DMS 273 treated with DMSO at 0.1 percent for 48 hours (cell line): ENCODE measurements at places on chromosomes 2 and 18.
A peak's percentile ranks its signal among the peaks of the same experiment; 100 is the strongest.

GRCh38 chr2:118614841-118615271, 232.6 kb downstream of the EN1 start:
- DNase-seq, result no peak

DNA sequence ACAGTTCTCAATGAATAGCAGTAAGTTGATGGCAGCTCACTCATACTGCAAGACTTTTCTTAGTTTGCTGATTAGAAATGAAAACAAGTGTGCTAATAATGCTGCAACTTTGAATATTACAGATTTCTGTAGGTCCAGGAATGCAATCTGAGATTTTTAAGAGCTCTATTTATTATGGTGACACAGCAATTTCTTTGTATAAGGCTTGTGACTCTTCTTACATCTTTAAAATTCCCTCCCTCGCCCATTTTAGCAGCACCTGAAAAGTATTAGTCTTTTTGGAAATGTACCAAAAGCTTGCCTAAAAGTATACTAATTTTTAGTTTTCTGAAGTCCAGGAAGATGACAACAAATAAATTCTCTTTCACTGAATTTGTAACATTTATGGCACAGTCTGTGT, 4.4 kb upstream of the HTR2B start:
- DNase-seq, result no peak

GRCh38 chr2:124501575-124502152, 476.6 kb downstream of the CNTNAP5 start:
- DNase-seq, result no peak

DNA sequence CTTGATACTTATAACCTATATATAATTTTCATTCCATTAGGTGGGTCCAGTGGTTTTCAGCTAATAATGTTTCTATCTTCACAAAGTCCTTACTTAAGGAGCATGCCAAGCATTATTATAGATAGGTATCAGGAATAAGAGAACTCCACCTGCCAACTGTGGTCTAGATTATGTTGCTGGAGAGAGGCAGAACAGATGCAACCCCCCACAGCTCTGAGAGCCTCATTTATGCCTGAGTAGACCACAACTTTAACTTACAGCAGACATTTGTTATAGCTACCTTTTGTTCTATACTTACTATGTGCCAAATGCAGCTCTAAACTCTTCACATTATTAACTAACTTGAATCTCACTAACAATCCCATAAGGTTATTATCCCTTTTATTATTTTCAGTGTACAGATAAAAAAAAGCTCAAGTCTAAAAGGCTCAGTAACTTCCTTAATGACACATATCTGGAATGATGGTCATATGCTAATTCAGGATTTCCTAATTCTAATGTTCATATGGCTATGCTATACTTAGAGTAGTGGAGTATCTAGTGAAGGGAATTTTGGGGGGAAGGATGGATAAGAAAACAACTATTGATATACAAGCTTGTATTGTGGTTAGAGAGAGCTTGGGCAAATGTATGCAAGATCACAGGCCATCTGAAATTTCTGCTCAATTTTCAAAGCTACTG, 119.1 kb upstream of the RND3 start:
- peak; percentile 47 for DNase-seq

- no peak for DNase-seq
These were observed 119.5 kb downstream of the COL6A3 start for GRCh38 chr2:237294460-237294859.

GRCh38 chr2:25332571-25332970, 9.2 kb downstream of the DNMT3A start:
- DNase-seq, result no peak

- no peak for DNase-seq
These were observed 101.5 kb upstream of the GPC1 start for GRCh38 chr2:240333985-240334384.

- DNase-seq, result no peak
These were observed 109.0 kb upstream of the MSH2 start for GRCh38 chr2:47293976-47294375.

- no peak for DNase-seq
These were observed 164.7 kb downstream of the ALPK2 start for GRCh38 chr18:58464104-58464625.

GRCh38 chr18:68438983-68439382, 275.9 kb downstream of the TMX3 start:
- DNase-seq, result no peak

- no peak for DNase-seq
These were observed 833 bp downstream of the EPB41L5 start for GRCh38 chr2:120013597-120014223.

GRCh38 chr2:1742681-1743395, 1.5 kb downstream of the PXDN start:
- peak; percentile 13 for DNase-seq

DNA sequence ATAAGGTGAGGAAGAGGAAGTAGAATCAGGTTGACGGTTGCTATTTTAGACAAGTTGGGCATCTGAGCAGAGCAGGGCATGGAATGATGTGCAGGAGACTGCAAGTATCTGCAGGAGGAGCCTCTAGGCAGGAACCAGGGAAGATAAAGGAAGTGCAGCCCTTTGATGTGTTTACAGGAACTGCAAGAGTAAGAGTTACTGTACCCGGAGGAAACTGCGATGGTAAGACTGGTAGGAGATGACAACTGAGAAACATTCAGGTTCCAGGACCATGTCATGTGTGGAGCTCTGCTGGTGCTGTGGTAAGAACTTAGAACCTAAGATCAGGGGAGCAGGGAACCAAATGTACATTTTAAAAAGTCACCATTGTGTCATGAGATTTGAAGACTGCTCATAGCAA, 134.3 kb upstream of the STON1 start:
- no peak for DNase-seq

DNA sequence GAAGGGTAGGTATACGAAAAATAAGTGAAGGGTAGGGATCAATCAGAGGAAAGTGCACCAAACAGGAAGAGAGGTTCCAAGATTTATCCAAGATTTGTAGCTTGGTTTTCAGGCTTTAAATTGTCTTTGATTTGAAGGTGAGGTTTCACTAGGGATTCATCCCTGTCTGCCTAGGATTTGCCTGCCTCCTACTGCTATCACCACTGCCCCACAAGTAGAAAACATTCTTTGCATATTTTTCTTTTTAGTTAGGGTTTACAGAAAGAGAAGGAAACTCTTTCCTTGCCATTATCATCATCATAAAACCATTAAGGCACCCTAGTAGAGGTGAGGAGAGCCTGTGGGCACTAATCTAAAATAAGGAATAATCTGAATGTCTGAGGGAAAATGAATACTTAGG, 45.8 kb upstream of the TANC1 start:
- DNase-seq, result no peak

GRCh38 chr2:111667542-111668273, 216.3 kb downstream of the ANAPC1 start:
- DNase-seq, result no peak

- no peak for DNase-seq
These were observed 238.3 kb upstream of the RAB6C start for GRCh38 chr2:129741165-129741564.

- DNase-seq, result no peak
These were observed 367.2 kb downstream of the MTX2 start for GRCh38 chr2:176636401-176636800.

- DNase-seq, result no peak
These were observed 132.9 kb downstream of the NR4A2 start for GRCh38 chr2:156199588-156199987.

- no peak for DNase-seq
These were observed 1694.1 kb upstream of the CELF4 start for GRCh38 chr18:39259736-39260135.

DNA sequence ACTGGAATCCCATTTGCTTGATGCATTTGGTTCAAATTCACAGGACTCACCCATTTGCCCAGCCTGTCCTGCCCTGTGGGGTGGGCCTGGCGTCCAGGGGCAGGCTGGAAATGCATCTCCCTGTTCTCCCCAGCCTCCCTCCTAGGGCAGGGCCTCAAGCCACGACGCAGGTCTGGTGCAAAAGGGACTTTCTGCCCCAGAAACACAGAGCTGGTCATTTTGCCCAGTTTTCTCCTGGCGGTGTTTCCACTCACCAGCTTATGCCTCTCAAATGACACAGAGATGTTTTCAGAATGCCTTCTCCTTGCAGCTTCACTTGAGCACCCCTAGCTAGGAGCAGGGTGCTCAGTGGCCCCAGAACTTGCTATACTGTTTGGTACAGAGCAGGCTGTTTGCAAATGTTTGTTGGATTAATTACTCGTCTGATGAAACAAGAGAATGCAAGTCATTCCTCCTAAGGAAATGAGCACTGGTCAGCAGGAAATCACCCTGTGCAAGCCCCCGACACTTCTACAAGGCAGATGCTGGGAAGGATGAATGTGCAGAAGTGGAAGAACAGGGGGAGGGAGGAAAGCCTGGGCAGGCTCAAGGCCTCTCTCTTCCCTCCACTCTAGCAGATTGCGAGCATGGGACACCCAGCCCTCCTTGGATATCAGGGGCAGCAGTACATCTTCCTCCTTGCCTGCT, 164.3 kb upstream of the APCDD1 start:
- DNase-seq, result no peak

DNA sequence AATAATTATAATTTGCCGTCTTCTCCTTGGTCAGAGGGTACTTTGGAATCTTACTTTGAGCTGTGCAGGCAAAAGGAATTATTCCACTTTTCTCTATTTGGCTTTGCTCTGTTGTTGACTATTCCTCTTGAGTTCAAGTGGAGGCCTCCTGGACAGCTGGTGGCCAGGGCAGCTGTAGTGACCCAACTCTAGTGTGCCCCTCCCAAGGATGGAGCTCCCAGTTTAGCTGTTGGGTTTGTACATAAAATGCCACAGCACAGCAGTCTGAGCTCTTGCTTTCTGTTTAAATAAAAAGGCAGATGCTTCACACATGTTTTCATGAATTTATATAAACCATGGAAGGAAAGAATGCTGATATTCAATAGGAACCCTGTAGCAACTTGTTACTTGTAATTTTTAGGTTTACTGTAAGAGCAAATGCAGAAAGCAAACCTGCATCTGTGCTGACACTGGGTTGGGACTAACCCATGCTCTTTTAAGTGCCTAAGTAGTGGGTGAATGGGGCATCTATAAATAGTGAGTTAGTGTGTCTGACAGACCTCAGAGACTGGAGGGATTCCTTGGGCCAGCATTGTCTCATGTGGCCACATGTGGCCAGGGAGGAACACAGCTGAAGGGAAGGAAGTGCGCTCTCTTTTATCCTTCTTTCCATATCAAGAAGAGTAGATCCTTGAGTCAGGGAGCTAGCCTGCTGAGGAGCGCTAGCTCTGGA, 121.8 kb downstream of the FHOD3 start:
- DNase-seq, result no peak

- no peak for DNase-seq
These were observed 177.6 kb upstream of the PKDCC start for GRCh38 chr2:41870265-41870585.

DNA sequence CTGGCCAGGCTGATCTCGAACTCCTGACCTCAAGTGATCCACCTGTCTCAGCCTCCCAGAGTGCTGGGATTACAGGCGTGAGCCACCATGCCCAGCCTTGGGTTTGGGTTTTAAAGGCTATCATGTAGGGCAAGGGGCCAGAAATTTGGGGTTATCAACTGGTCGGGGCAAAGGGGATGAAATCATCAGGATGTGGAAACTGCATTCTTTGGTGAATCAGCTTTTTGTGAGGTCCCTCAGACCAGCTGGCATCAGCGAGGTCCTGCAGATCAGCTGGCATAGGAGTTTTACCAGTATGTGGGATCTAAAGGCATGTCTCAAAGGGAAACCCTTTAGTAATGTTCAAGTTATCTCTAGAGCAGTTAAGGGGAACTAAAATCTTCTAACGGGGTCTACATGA, 6.4 kb upstream of the GEMIN6 start:
- DNase-seq, result no peak

DNA sequence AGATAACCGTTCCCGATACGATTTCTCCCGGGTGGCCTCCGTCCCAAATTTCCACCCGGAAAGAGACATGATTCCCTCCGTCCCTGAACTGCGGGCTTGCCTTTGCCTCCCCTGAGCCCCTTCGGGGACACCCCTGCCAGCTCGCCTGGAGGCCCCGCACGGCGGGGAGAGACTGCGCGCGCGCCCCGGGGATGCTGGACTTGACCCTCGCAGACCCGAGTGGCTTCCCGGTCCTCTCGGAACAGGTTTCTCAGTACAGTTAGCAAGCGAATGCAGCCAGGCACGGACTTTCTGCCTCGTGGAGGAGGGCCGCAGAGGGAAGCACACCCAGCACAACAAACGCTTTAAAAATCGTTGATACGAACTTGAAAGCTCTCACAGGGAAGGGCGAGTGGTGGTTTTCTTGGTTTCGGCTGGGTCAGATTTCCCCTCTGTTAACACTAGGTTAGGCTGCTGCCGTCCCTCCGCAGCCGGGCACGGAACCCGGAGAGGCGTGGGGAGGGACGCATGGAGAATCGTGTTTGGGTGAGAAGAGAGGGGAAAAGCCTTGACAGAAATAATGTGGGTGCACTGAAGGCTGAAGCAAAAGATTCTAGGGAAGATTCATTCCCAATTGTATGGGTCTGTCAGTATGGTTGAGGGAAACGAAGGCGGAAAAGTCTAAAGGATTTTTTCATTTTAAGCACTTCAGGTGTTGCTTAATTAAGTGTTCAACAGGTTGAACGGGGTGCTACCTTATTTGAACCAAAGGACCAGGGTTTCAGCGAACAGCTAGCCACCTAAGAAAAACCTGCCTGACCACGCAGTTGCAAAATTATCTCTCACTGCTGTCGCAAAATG, 916 bp downstream of the TNFRSF11A start:
- DNase-seq, result no peak

- DNase-seq, result no peak
These were observed 101.3 kb upstream of the ST3GAL5 start for GRCh38 chr2:85990084-85990483.

GRCh38 chr2:3454802-3455201, 64.5 kb downstream of the ADI1 start:
- no peak for DNase-seq

GRCh38 chr18:41972067-41972925, 17.3 kb downstream of the PIK3C3 start:
- no peak for DNase-seq

- no peak for DNase-seq
These were observed 48.3 kb downstream of the ALPK2 start for GRCh38 chr18:58580623-58581022.

GRCh38 chr2:220904015-220904414, 668.1 kb downstream of the EPHA4 start:
- DNase-seq, result no peak

GRCh38 chr2:218859556-218859987, at the start of gene WNT6:
Gene WNT6 (plus strand): TSS chr2:218859805. CDS start chr2:218860038, 233 bp downstream.
- DNase-seq, result no peak

DNA sequence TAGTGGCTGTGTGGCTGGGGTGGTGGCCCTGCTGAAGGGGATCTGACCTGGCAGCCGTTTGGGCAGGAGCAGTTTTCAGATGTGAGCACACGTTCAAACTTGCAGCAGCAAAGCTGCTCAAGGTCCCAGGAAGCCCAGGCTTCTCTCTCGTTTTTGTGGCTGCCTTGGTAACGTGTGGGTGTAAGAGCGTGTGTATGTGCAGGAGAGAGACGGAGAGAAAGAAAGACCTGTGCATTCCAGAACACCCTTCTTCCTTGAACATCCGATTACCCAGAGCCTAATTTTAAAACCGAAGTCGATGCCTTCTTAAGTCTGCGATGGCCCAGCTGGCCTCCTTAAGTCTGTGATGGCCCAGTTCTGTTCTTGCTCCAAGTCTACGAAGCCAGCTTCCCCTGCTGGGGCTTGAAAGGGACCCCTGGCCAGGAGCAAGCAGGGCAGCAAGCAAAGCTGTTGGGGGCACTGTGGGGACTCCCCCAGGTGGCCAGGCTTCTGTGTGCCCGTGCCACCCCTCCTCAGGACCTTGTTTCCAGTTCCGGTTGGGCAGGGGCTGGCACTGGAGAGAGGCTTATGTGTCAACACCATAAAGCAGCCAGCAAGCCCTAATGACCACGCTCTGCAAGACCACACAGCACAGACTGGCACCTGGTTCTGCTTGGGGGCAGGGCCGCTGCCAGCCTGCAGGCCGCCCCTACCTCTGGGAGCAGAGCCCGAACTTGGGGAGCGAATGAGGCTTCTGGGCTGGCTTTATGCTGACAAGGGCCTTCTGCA, 55.8 kb upstream of the ALPP start:
- no peak for DNase-seq
